K562 (cell line): ENCODE measurements at places on chromosomes 3 and 15. TPM values are rescaled to one million over a fixed set of nuclear protein-coding genes. Genes with fewer than 3 reads are reported as not detected.
A peak's percentile ranks its signal among the peaks of the same experiment; 100 is the strongest.

The FOXL2 gene
- total RNA-seq = 21.4 and 22.1 TPM in 2 replicates

The ALDH1A2 gene
- total RNA-seq = 393 and 398 TPM in 2 replicates

The LRRK1 gene
- 0.25 and 0.49 TPM in 2 replicates for total RNA-seq

The INSYN1 gene
- not detected in 2 replicates for total RNA-seq

The MYO5C gene
- total RNA-seq = 0.24 and 0.45 TPM in 2 replicates

The GOLGA6L7 gene
- total RNA-seq = 0.11 TPM in 1 of 2 replicates, not detected in the other

The STRIT1 gene
- total RNA-seq = not detected in 2 replicates

The SLC15A2 gene
- 0.24 and 0.42 TPM in 2 replicates for total RNA-seq

The BDH1 gene
- 0.11 and 0.27 TPM in 2 replicates for total RNA-seq

DNA sequence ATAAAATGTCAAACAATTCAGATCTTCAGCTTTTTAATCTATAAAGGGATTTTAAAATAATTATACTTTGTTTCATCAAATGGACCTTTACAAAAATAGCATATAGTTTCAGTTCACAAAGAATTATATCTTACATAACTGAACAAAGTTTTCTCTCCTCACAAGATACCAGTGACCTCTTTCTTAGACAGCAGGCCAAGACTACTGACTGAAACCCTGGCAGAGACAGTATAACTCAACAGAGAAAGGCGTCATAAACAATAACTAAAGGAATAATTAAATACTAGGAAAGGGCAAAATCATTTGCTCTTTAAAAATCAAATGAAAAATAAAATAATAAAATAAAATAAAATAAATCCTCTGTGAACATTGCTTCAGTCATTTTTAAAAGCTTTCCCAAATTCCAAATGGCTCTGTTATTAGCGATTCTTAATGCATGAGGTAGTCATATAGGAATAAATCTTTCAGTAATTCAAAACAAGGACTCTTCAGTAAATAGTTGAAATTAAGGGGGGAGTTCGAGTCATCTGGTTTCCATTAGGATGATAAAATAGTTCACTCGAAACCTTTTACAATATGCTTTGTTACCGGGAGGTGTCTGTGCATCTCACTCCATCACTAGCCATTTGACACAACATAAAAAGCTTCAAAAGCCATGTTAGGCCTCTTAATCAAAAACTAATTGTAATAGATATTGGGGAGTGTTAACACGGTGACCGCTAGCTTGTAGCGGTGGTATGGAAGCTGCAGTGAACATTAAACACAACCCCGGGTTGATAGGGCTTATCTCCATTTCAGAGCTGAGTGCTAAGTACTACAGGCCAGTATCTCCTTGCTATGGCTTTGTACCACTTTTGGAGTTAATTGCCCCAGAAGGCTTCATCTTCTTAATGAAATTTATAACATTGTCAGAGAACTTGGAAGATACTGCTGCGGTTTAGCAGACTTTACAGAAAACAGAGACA, 142.9 kb upstream of the NR2F2 start:
- no peak overlapping the region for H3K4me3 ChIP-seq
- H3K4me1 ChIP-seq = no peaks in the 10 kb centered on the region; the same call in 2 of the 3 replicates
- H3K27ac ChIP-seq = no peak overlapping the region

GRCh38 chr15:65801229-65801805, 9.2 kb upstream of the DENND4A start:
- H3K36me3 ChIP-seq = no peaks in the 10 kb centered on the region
- H3K4me1 ChIP-seq = peaks cover 44% of the 10 kb centered on the region
- no peak overlapping the region for H3K4me3 ChIP-seq

GRCh38 chr3:81443958-81444357, 317.5 kb downstream of the GBE1 start:
- no peak overlapping the region for H3K4me3 ChIP-seq
- no peak for DNase-seq
- H3K36me3 ChIP-seq = no peaks in the 10 kb centered on the region
- H3K27ac ChIP-seq = no peak overlapping the region

DNA sequence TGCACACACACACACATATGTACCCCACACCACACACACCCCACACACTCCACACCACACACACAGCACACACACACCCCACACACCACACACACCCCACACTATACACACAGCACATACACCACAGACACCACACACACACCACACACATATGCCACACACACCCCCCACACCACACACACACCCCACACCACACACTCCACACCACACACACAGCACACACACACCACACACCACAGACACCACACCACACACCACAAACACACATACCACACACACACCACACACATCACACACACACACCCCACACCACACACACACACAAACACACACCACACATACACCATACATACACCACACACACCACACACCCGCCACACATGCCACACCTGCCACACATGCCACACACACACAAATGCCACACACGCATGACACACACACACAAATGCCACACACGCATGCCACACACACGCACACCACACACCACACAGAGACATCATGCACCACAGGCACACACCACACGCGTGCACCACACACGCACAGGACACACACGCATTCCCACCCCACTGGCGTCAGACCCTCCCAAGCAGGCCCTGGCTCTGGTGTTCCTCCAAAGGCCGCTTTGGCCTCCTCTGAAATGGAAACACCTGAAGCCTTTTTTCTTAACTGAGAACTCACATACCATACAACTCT, 15.7 kb downstream of the CHST13 start:
- DNase-seq = no peak
- peak overlapping the region; percentile 75; the same call in 1 of the 3 replicates for H3K27ac ChIP-seq
- no peaks in the 10 kb centered on the region for H3K36me3 ChIP-seq
- no peak overlapping the region for H3K4me3 ChIP-seq
- peaks cover 23% of the 10 kb centered on the region for H3K4me1 ChIP-seq

- DNase-seq = no peak
- peaks cover 8% of the 10 kb centered on the region; the same call in 1 of the 2 replicates for H3K4me1 ChIP-seq
- H3K27ac ChIP-seq = no peak overlapping the region
- H3K36me3 ChIP-seq = peaks cover 17% of the 10 kb centered on the region; the same call in 2 of the 3 replicates
- no peak overlapping the region for H3K4me3 ChIP-seq
These were observed 109.9 kb downstream of the APBA2 start for GRCh38 chr15:28995705-28996104.

GRCh38 chr15:67327312-67327711, 72.7 kb downstream of the IQCH start:
- H3K36me3 ChIP-seq = no peaks in the 10 kb centered on the region
- H3K27me3 ChIP-seq = no peaks in the 10 kb centered on the region
- DNase-seq = no peak
- no peaks in the 10 kb centered on the region for H3K4me1 ChIP-seq

DNA sequence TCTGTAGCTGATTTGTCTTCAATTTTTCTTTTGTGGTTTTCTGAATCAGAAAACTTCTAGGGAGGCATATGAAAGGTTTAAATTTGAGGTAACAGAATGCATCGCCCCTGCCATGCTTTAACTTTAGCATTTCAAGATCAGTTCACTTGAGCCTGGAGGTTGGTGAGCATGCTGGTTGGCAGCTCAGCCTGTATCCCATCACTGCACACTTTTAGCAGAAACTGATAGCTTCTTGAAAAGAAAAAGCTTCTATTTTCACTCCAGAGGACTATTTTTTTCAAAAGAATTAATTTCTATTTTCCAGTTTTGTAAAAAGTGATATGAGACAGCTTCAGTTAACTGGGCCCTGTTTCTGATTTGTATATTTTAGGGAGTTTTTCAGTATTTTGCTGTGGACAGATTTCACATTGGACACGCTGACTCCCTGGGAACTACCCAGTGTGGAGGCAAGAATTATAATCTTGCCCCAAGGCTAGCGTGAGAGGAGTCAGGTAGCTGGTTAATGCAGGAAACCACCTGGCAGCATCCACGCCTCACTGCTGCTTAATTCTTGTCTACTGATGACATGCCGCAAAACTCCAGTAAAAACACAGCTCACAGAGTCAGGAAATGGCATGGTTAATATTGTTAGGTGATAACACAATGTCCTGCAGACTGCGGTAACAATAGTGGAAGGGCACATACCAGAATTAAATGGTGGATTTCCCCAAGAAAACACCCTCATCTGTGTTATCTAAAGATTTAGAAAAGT, 71.4 kb downstream of the DUT start:
- H3K27ac ChIP-seq = no peak overlapping the region
- peaks cover 7% of the 10 kb centered on the region; the same call in 1 of the 2 replicates for H3K27me3 ChIP-seq
- no peaks in the 10 kb centered on the region; the same call in 1 of the 2 replicates for H3K4me1 ChIP-seq
- no peak overlapping the region for H3K4me3 ChIP-seq
- no peak for DNase-seq

DNA sequence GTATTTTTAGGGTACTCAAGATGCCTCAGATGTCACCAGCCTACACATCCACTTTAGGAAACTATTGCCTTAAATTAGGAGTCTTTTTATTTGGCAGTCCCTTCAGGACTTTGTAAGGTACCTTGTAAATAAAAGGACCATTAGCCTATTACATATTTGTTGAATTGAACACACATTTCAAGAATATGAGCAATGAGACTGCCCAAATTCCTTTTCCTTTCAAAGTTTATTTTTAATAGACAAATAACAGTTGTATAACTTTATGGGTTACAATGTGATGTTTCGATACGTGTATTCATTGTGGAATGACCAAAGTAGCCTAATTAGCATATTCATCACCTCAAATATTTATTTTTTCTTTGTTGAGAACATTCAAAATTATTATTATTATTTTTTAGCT, 176.7 kb upstream of the PDZRN3 start:
- no peaks in the 10 kb centered on the region for H3K4me1 ChIP-seq
- H3K4me3 ChIP-seq = no peak overlapping the region
- H3K27ac ChIP-seq = no peak overlapping the region
- no peaks in the 10 kb centered on the region for H3K27me3 ChIP-seq
- no peaks in the 10 kb centered on the region for H3K36me3 ChIP-seq

DNA sequence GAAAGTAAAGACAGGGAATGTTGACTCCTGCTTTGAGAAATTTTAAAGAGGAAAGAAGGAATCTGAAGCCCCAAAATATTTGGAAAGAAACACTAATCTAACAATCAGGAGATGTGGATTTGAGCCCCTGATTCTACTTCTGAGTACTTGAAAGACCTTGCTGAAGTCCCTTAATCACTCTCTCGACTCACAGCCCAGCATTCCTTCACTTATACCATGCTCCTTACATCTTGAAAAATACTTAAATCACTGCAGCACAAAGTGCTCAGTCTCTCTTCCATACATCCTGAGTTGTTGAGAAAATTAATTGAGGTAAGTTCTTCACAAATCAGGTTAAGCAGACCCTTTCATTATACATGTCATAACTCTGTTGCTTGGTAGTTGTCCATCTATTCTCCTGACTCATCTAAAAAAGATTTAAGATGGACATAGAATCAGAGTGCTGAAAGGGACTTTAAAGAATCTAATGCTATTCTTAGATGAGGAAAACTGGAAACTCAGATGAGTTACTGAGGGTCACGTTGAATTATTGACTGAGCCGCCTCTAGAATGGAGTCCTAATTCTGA, 72.8 kb upstream of the THSD4 start:
- H3K27me3 ChIP-seq = no peaks in the 10 kb centered on the region
- no peak overlapping the region for H3K4me3 ChIP-seq
- H3K36me3 ChIP-seq = no peaks in the 10 kb centered on the region

DNA sequence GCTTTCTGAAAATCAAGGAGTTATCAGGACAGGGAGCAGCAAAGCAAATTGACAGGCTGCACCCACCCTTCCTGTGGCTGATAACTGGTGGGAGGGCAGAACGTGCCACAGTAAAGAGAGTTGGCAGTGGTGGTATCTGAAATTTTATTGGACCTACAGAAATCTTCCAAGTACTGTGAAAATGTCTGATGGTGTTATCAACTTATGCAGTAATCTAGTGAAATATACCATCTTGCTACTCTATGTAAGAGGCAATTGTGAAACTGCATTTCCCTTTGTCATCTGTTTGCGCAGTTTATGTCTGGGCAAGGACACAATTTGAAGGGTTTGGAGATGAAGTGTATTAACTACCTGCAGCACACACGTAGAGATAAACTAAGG, 1.5 kb downstream of the PLCL2 start:
- H3K27ac ChIP-seq = no peak overlapping the region
- peaks cover 31% of the 10 kb centered on the region for H3K27me3 ChIP-seq
- H3K4me3 ChIP-seq = no peak overlapping the region

GRCh38 chr3:39142067-39142466, 11.3 kb downstream of the CSRNP1 start:
- no peak for DNase-seq
- peaks cover 21% of the 10 kb centered on the region for H3K4me1 ChIP-seq
- H3K4me3 ChIP-seq = no peak overlapping the region
- peaks cover 72% of the 10 kb centered on the region for H3K36me3 ChIP-seq
- H3K27me3 ChIP-seq = no peaks in the 10 kb centered on the region

DNA sequence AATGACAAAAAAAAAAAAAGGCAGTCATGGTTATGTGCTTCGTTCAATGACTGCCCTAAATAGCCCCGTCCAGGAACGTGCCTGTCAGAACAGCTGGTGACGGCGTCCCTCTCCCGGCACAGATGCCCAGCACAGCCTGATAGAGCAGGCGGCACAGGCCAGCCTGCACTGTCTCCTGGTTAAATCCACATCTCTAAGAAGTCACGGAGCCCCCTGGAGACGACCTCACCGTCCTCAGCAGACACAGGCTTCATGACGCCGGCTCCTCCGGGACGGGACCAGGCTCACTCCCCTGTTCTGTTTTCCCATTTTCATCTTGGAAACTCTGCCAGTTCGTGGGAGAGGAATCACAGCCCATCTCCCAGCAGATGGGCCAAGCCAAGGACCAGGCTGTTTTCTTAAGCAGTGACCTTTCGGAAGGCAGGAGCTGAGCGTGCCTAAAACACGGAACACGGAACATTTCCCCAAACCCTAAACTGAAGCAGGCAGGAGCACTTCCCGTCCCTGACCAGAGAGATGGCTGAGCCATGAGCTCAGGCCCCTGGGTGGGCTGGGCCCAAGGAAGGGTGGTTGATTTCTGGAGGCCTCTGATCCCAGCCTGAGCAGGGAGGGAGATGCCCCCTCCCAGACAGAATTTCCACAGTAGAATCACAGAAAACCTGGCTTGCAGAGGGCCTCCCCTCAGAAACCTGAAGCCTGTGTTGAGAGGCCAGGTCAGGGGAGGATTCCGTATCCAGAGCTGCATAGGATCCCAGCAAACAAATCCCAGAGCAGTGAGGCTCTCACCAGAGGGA, 35.9 kb downstream of the ADCY5 start:
- H3K4me3 ChIP-seq = no peak overlapping the region
- H3K27ac ChIP-seq = no peak overlapping the region
- H3K36me3 ChIP-seq = no peaks in the 10 kb centered on the region
- no peak for DNase-seq
- H3K27me3 ChIP-seq = peaks cover 54% of the 10 kb centered on the region

- no peak overlapping the region for H3K27ac ChIP-seq
- no peak overlapping the region for H3K4me3 ChIP-seq
- DNase-seq = peak; percentile 61
These were observed 46.0 kb downstream of the ALDH1L1 start for GRCh38 chr3:126134219-126134975.

GRCh38 chr3:187210091-187210490, 12.8 kb downstream of the RTP1 start:
- peaks cover 7% of the 10 kb centered on the region; the same call in 2 of the 3 replicates for H3K4me1 ChIP-seq
- DNase-seq = no peak
- H3K4me3 ChIP-seq = no peak overlapping the region
- H3K27me3 ChIP-seq = peaks cover 10% of the 10 kb centered on the region
- H3K27ac ChIP-seq = no peak overlapping the region

DNA sequence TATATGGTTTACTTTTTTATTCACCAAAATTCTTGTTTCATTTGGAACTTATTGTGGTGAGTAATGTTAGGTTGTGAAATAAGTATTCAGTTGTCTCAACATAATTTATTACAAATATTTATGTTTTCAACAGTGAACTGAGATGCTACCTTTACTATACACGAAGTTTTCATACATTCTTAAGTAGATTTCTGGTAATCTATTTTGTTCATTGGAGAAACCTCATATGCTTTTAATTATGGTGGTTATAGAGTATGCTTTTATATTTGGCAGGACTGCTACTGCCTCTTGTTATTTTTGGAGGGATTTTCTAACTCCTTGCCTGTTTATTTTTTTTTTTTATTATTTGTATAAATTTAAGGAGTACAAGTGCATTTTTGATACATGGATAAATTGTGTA, 253.1 kb downstream of the NLGN1 start:
- no peak for DNase-seq
- H3K27ac ChIP-seq = no peak overlapping the region
- H3K4me3 ChIP-seq = no peak overlapping the region
- H3K27me3 ChIP-seq = no peaks in the 10 kb centered on the region
